ENCODE measurements at places on chromosomes 12 and 14. TPM values are rescaled to one million over a fixed set of nuclear protein-coding genes. Genes with fewer than 3 reads are reported as not detected.

The HOXC12 gene
- total RNA-seq: not detected

GRCh38 chr12:94123127-94123526 is 25.2 kb upstream of the PLXNC1 start:
- no peak overlapping the region for H3K4me3 ChIP-seq
- DNase-seq: no peak
- no peaks in the 10 kb centered on the region for H3K4me1 ChIP-seq
- peaks cover 4% of the 10 kb centered on the region for H3K27me3 ChIP-seq
- no peaks in the 10 kb centered on the region for H3K36me3 ChIP-seq

The SDS gene
- not detected for total RNA-seq

GRCh38 chr14:23722675-23723074 is 86.5 kb downstream of the DHRS2 start:
- no peaks in the 10 kb centered on the region for H3K27me3 ChIP-seq
- no peak overlapping the region for H3K4me3 ChIP-seq
- H3K27ac ChIP-seq: no peak overlapping the region
- H3K36me3 ChIP-seq: no peaks in the 10 kb centered on the region

The VSX2 gene
- total RNA-seq: not detected

The ZBTB42 gene
- 14.4 TPM for total RNA-seq

- H3K4me1 ChIP-seq: no peaks in the 10 kb centered on the region
- no peak overlapping the region for H3K27ac ChIP-seq
- no peaks in the 10 kb centered on the region for H3K27me3 ChIP-seq
- H3K36me3 ChIP-seq: peaks cover 20% of the 10 kb centered on the region
These were observed 31.7 kb upstream of the BTBD6 start for GRCh38 chr14:105216490-105217247.

GRCh38 chr14:101711041-101711856 is 50.3 kb upstream of the PPP2R5C start:
- no peak for DNase-seq
- H3K4me3 ChIP-seq: no peak overlapping the region
- H3K27me3 ChIP-seq: peaks cover 2% of the 10 kb centered on the region
- H3K4me1 ChIP-seq: no peaks in the 10 kb centered on the region

The LMNTD1 gene
- total RNA-seq: not detected

- DNase-seq: no peak
- no peaks in the 10 kb centered on the region for H3K36me3 ChIP-seq
- H3K4me1 ChIP-seq: peaks cover 5% of the 10 kb centered on the region
- H3K27me3 ChIP-seq: no peaks in the 10 kb centered on the region
- no peak overlapping the region for H3K4me3 ChIP-seq
- H3K27ac ChIP-seq: no peak overlapping the region
These were observed 45.4 kb downstream of the KIF26A start for GRCh38 chr14:104183796-104184195.

The AQP2 gene
- total RNA-seq: not detected

DNA sequence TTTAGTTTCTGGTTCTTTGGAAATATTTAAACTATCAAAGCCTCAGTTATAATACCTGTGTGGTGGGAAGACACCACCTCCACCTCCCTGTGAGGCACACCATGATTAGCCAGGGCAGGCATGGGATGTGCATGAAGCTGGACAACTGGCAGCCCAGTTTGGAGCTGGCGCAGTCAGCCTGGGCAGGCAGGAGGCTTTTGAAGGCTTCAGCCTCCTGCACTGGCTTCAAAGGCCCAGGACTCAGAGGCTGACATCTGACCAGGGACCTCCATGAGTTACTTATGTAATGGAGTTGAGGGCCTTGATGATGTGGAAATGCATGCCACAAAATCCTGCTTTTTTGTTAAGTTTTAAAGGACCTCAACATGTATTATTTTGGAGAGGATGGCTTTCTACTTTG is 30.3 kb downstream of the C14orf132 start:
- DNase-seq: no peak
- no peaks in the 10 kb centered on the region for H3K36me3 ChIP-seq
- H3K4me3 ChIP-seq: no peak overlapping the region
- no peaks in the 10 kb centered on the region for H3K27me3 ChIP-seq
- no peaks in the 10 kb centered on the region for H3K4me1 ChIP-seq

The NANOG gene
- total RNA-seq: 0.06 TPM

DNA sequence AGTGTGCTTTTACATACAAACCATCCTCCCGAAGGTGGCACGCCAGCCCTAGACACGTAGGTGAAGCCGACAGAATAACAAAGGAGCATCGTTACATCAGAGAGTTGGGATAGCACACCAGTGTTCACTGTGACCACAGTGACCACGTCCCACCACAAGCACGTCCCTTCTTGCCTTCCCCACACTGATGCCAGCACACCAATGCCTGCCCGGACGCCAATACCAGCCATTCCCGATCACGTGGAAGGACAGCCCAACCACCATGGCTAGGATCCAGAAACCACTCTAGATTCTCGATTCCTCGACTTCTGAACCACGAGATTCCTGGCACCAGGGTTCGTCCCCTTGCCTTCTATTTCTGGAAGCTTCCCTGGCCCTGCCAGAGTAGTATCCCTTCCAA is 48.0 kb upstream of the GPR68 start:
- H3K27me3 ChIP-seq: peaks cover 6% of the 10 kb centered on the region
- no peaks in the 10 kb centered on the region for H3K36me3 ChIP-seq
- DNase-seq: no peak
- no peak overlapping the region for H3K4me3 ChIP-seq

DNA sequence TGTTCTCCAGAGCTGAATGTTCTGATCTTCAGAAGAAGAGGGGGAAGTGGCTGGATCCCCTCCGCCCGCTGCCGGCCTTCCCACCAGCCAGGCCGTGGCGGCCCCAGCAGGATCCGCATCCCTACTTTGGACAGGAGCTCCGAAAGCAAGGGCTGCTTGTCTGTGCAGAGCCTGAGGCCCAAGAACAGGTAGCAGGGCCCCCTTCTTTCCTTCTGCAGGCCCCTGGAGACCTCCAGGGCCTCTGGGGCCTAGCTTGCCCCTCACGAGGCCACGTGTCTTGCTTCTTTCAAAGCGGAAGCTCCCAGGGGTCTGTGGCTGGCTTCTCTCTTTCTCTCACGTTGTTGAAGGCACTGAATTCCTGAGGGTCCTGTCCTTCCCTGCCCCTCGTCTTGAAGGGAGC is 13.2 kb downstream of the PGF start:
- no peaks in the 10 kb centered on the region for H3K36me3 ChIP-seq
- no peaks in the 10 kb centered on the region for H3K27me3 ChIP-seq
- H3K4me1 ChIP-seq: peaks cover 13% of the 10 kb centered on the region
- no peak for DNase-seq
- no peak overlapping the region for H3K4me3 ChIP-seq

The C14orf39 gene
- total RNA-seq: 0.56 TPM

Data from cardiac muscle cell (in vitro differentiated cells and primary cell).